IMR-90 (cell line): ENCODE measurements at places on chromosomes 4 and X. TPM values are rescaled to one million over a fixed set of nuclear protein-coding genes. Genes with fewer than 3 reads are reported as not detected.

The FAM9B gene
- polyA plus RNA-seq, result not detected in 2 replicates

The TTC29 gene
- polyA plus RNA-seq, result not detected in 2 replicates

The MAOB gene
- 0.43 and 0.46 TPM in 2 replicates for polyA plus RNA-seq

The SLC6A8 gene
- 21.1 and 25.5 TPM in 2 replicates for polyA plus RNA-seq

The JCHAIN gene
- polyA plus RNA-seq, result 0.49 and 0.86 TPM in 2 replicates

The TCEAL2 gene
- polyA plus RNA-seq, result not detected in 2 replicates

DNA sequence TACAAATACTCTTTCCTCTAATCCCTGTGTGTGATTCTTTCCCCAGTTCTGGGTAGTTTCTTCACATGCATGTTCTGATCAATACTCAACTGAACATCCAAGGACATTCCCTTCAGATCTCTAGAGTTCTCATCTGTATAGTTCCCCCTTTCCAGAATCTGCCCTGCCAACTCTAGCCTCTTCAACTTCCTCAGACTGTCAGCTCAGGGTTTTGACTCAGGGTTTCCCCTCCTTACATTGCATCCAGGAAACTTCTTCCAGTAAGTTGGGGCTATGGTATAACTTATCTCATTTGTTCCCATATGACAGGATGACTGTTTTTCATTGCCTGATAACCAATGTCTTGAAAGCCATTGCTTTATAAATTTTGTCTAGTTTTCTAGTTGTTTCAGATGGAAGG is 14.2 kb upstream of the ANKRD17 start:
- no peaks in the 10 kb centered on the region for H3K36me3 ChIP-seq
- DNase-seq, result no peak
- no peak overlapping the region for H3K4me3 ChIP-seq
- no peaks in the 10 kb centered on the region for H3K27me3 ChIP-seq
- H3K27ac ChIP-seq, result no peak overlapping the region
- peaks cover 2% of the 10 kb centered on the region; the same call in 1 of the 2 replicates for H3K4me1 ChIP-seq

- H3K36me3 ChIP-seq, result no peaks in the 10 kb centered on the region
- no peak overlapping the region for H3K27ac ChIP-seq
- H3K4me1 ChIP-seq, result no peaks in the 10 kb centered on the region
- DNase-seq, result no peak
Measured at GRCh38 chr4:152991398-152991797, 55.3 kb downstream of the FHDC1 start.

GRCh38 chrX:134688839-134689238 is 30.6 kb upstream of the PLAC1 start:
- peak; percentile 76 for DNase-seq
- H3K27ac ChIP-seq, result no peak overlapping the region
- peaks cover 3% of the 10 kb centered on the region for H3K4me1 ChIP-seq
- H3K27me3 ChIP-seq, result no peaks in the 10 kb centered on the region
- H3K4me3 ChIP-seq, result no peak overlapping the region
- H3K36me3 ChIP-seq, result no peaks in the 10 kb centered on the region

GRCh38 chr4:105243446-105243845 is 96.8 kb downstream of the TET2 start:
- peaks cover 5% of the 10 kb centered on the region for H3K36me3 ChIP-seq
- no peaks in the 10 kb centered on the region for H3K27me3 ChIP-seq
- H3K27ac ChIP-seq, result no peak overlapping the region
- no peak overlapping the region for H3K4me3 ChIP-seq
- no peaks in the 10 kb centered on the region; the same call in 1 of the 2 replicates for H3K4me1 ChIP-seq

GRCh38 chr4:6499238-6499600 is 26.8 kb upstream of the PPP2R2C start:
- H3K27ac ChIP-seq, result no peak overlapping the region
- no peaks in the 10 kb centered on the region; the same call in 1 of the 2 replicates for H3K27me3 ChIP-seq

- no peak overlapping the region for H3K27ac ChIP-seq
- H3K4me1 ChIP-seq, result peaks cover 8% of the 10 kb centered on the region; the same call in 1 of the 2 replicates
- H3K36me3 ChIP-seq, result peaks cover 22% of the 10 kb centered on the region; the same call in 1 of the 2 replicates
- no peaks in the 10 kb centered on the region for H3K27me3 ChIP-seq
- no peak for DNase-seq
Measured at GRCh38 chr4:1166509-1167243, 5.7 kb downstream of the SPON2 start.

GRCh38 chrX:41518127-41518840 is 71.1 kb downstream of the NYX start:
- no peak for DNase-seq
- peaks cover 10% of the 10 kb centered on the region for H3K27me3 ChIP-seq
- H3K36me3 ChIP-seq, result peaks cover 2% of the 10 kb centered on the region
- no peaks in the 10 kb centered on the region; the same call in 1 of the 2 replicates for H3K4me1 ChIP-seq
- no peak overlapping the region for H3K27ac ChIP-seq

DNA sequence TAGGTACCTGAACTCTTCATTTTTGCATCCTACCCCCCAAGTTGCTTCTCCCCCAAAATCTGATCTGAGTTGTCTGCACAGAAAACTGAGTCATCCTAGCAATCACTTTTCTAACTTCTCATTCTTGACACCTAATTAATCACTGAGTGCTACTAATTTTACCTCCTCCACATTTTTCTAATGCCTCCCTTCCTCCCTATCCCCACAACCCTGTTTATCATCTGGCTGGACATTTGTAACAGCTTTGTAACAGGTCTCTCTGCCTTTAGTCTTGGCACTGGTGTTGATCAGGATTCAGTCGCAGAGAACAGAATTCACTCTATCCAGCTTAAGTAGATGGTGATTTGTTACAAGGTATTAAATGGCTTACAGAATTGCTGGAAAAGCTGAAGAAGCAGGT is 303.9 kb upstream of the GATB start:
- H3K4me1 ChIP-seq, result no peaks in the 10 kb centered on the region; the same call in 1 of the 2 replicates
- H3K4me3 ChIP-seq, result no peak overlapping the region
- H3K27me3 ChIP-seq, result peaks cover 4% of the 10 kb centered on the region
- no peak overlapping the region for H3K27ac ChIP-seq

GRCh38 chrX:26954029-26954428 is 509.1 kb downstream of the PPP4R3C start:
- H3K4me1 ChIP-seq, result no peaks in the 10 kb centered on the region
- H3K27me3 ChIP-seq, result no peaks in the 10 kb centered on the region
- no peak for DNase-seq
- H3K36me3 ChIP-seq, result no peaks in the 10 kb centered on the region
- H3K27ac ChIP-seq, result no peak overlapping the region
- H3K4me3 ChIP-seq, result no peak overlapping the region

- no peak overlapping the region for H3K4me3 ChIP-seq
Measured at GRCh38 chrX:20664774-20665173, 398.1 kb upstream of the RPS6KA3 start.

DNA sequence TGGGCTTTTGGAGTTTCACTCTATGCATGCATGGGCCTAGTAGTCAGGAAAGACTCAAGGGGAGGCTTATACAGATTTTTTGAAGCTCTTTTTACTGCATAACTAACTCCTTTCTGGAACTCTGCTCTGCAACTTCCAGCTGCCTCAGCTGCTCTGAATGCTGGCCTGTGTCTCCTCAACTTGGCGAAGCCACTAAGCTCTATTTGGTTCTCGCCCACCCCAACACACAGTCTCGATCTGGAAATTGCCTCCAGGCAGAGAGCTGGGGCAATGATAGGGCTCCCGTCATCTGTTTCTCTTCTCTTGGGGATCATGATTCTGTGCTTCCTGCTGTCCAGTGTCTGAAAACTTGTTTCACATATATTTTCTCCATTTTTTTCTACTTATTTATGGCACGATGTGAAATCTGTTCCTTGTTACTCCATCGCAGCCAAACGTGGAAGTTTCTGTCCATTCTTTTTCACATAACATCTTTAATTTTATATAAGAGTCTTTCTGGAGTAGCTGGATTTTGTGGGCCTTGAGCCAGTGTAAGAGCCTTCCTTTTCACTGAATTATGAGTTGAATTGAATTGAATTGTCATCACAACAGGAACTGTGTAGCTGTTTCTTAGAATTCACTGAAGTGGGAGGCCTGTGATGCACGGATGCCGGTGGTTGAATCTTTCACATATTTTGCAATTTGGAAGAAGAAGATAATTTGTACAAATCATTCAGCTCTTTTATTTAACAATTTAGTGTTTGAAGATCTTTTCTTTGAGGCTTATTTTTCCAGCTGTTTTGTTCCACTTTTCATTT is 9.0 kb downstream of the ZNF275 start:
- no peaks in the 10 kb centered on the region for H3K4me1 ChIP-seq
- no peak overlapping the region for H3K4me3 ChIP-seq
- H3K36me3 ChIP-seq, result peaks cover 20% of the 10 kb centered on the region; the same call in 1 of the 2 replicates
- no peak for DNase-seq
- H3K27me3 ChIP-seq, result no peaks in the 10 kb centered on the region

DNA sequence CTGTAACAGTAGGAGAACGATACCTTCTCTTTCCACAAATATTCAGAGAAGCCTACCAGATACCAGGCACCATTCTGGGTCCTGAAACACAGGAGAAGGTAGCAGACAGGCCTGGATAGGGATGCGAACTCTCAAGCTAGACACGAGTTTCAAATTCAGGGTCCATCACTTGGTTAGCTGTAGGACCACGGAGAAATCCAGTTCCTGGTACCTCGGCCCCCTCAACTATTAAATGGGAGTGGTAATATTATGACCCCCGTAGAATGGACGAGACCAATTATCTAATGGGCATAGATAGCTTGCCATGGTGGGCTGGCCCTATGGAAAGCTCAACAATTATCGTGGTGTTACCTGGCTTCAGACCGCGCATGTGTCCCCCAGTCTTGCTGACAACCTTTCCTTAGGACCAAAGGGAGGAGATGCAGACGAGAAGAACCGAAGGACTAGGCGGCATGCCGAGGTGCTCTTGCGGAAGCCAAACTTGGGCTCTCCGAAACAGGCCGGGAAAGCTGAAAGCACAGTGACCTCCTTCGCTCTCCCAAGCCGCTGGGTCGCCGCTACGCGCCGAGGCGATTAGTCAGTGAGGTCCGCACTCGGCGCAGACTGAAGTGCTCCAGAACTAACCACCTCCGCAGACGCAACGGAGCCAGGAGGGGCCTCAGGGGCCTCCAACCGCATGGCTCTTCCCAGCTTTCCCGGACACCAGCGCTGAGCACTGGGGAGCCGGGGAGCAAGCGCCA is 19.6 kb downstream of the NKX3-2 start:
- DNase-seq, result peak; percentile 57
- H3K4me1 ChIP-seq, result no peaks in the 10 kb centered on the region
- peaks cover 82% of the 10 kb centered on the region for H3K27me3 ChIP-seq
- no peak overlapping the region for H3K27ac ChIP-seq

DNA sequence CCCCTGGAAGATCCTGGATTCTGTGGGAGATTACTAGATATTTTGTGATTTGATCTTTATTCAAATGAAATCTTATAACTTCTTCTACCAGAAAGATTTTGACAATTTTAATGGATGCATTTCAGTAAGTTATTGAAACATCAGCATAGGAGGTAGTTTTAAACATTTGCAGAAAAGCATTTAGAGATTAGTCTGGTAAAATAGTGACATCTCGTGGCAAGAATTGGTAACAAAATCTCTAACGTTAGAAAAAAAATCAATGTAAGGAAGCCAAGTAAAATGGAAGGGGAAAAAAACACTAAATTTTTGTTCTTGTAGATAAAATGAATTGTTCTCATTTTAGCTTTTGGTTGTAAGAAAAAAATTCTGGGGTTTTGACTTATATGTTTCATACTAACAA is 73.3 kb downstream of the TASL start:
- no peak overlapping the region for H3K4me3 ChIP-seq
- peak; percentile 41 for DNase-seq
- no peaks in the 10 kb centered on the region for H3K4me1 ChIP-seq
- no peaks in the 10 kb centered on the region; the same call in none of the 2 replicates for H3K27me3 ChIP-seq
- no peaks in the 10 kb centered on the region for H3K36me3 ChIP-seq

DNA sequence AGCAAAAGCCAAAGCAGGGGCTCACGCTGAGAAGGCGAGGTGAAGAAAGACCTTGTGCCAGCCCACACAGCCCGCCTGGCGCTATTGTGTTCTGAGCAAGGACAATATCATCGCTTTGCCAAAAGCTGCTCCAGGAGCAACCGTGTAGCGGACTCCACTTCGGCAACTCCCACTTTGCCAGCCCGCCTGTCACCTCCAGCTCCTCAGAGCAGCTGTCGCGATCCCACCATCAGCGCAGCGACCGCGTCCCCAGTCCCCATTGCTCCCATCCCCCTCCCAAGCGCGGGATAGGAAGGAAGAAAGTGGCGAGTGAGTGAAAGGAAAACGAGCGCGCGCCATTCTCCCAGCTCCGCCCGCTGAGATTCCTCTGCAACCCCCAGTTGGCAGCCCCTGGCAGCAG is 759 bp downstream of the ZC4H2 start:
- H3K4me1 ChIP-seq, result no peaks in the 10 kb centered on the region
- H3K4me3 ChIP-seq, result peak overlapping the region; percentile 74

GRCh38 chr4:52588097-52588496 is 71.0 kb downstream of the USP46 start:
- H3K4me3 ChIP-seq, result no peak overlapping the region
- peak; percentile 13 for DNase-seq
- H3K27ac ChIP-seq, result no peak overlapping the region
- peaks cover 14% of the 10 kb centered on the region for H3K4me1 ChIP-seq
- H3K27me3 ChIP-seq, result no peaks in the 10 kb centered on the region

- no peaks in the 10 kb centered on the region for H3K36me3 ChIP-seq
- no peaks in the 10 kb centered on the region for H3K27me3 ChIP-seq
- peak; percentile 2 for DNase-seq
Measured at GRCh38 chr4:162163892-162164759, at the start of gene FSTL5. FSTL5 (minus strand) TSS chr4:162164000; CDS start chr4:162111396, 52,604 bp downstream.
